Pulmonary artery endothelial cell (primary cell): ENCODE measurements at places on chromosomes 16 and 17. TPM values are rescaled to one million over a fixed set of nuclear protein-coding genes. Genes with fewer than 3 reads are reported as not detected.

- no peak for DNase-seq
These were observed 61.0 kb downstream of the PLD6 start for GRCh38 chr17:17144916-17145665.

CBLN1 gene
- total RNA-seq, result not detected in 2 replicates

DNA sequence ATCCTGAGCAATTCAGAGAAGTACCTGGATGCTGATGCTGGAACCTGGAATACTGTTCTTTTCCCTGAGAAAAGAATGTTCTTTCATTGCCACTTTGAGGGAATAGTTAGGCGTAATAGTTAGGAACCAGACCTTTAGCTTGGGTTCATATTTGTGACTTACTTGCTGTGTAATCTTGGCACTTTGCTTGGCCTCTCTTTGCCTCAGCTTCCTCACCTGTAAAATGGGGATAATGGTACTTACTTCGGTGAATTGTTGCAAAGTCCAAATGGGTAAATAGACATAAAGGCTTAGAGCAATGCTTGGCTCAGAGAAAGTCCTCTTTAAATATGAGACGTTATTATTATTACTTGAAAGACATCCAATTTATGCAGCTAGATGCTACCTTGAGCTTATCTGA lies 55.0 kb upstream of the CLEC19A start:
- DNase-seq, result no peak

- no peak for DNase-seq
These were observed 990.7 kb upstream of the RBFOX1 start for GRCh38 chr16:6341981-6342380.

DNA sequence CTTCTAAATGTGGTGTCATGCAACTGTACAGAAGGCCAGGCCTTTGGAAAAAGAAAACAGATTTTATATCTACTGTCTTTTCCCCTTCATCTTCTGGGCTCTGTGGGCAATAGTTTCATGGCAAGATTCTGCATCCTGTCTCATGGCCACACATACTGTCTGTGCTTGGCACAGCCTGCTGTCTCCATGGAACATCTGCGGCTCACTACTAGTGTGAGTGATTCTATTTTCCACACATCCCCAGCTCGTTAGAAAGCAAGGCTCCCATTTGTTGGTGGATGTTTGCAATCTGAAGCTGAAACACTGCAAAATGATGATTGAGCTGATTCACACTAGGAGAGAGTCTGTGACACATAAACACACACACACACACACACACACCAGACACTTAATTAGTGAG lies 32.4 kb downstream of the CACNG3 start:
- no peak for DNase-seq

B3GNT9 gene
- 6.0 and 6.1 TPM in 2 replicates for total RNA-seq

ABCC6 gene
- total RNA-seq, result 0.14 and 0.20 TPM in 2 replicates

DNA sequence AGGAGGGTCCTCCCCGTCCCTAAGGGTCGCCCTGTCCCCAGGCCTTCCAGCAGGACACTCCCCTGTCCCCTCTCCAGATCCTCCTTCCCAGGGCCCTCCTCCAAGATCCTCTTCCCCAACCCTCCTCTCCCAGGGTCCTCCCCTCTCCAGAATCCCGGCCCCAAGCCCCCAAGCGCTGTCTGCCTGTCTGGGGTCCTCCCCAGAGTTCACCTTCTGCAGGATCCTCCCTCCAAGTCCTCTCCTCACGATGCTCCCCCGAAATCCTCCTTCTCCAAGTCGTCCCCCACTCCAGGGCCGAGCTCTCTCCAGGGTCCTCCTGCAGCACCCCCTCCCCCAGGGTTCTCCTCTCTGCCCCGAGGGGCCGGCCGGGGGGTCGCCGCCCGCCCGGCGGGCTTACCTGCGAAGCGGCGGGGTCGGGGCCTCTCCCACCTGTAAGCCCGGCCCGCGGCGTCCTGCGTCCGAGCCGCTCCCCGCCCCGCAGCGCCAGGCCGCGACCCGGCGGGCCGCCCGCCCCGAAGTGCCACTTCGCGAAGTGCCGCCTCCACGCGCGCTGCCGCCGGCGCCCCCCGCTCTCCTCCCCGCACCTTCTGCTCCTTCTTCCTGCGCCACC lies 678 bp upstream of the BAIAP2 start:
- no peak for DNase-seq

GRCh38 chr17:81443269-81443668 lies 48.0 kb downstream of the BAHCC1 start:
- no peak for DNase-seq

GRCh38 chr17:2138761-2139160 lies 83.9 kb downstream of the HIC1 start:
- no peak for DNase-seq

SECTM1 gene
- total RNA-seq, result 2.0 and 4.4 TPM in 2 replicates

GRCh38 chr16:56257239-56257638 lies 66.0 kb downstream of the GNAO1 start:
- no peak for DNase-seq

DNA sequence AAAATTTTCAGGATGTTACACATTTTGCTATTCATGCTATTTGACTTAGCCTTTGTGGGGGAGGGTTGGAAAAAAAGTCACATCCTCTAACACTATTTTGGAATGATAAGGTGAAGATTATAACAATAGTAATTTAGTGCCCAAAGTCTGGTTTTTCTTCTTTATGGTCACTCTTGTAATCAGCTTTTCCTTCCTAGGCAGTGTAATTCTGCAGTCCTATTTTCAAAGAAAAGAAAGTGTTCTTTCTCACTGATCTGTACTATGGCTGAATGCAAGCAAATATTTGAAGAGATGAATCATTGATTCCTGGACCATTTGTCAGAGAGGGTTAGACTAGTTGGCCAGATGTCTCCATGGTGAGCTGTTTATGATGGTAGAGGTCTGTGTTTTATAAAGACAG lies 8.4 kb downstream of the RSPRY1 start:
- DNase-seq, result peak; percentile 76

PLLP gene
- 1.5 and 8.4 TPM in 2 replicates for total RNA-seq

GRCh38 chr16:69338557-69339288 lies 641 bp downstream of the COG8 start:
- no peak for DNase-seq

- no peak for DNase-seq
These were observed 41.9 kb upstream of the RHBDL3 start for GRCh38 chr17:32223703-32224102.

GPR142 gene
- not detected in 2 replicates for total RNA-seq

GRCh38 chr17:55452139-55452790 lies 30.6 kb upstream of the MMD start:
- peak; percentile 20 for DNase-seq

DNA sequence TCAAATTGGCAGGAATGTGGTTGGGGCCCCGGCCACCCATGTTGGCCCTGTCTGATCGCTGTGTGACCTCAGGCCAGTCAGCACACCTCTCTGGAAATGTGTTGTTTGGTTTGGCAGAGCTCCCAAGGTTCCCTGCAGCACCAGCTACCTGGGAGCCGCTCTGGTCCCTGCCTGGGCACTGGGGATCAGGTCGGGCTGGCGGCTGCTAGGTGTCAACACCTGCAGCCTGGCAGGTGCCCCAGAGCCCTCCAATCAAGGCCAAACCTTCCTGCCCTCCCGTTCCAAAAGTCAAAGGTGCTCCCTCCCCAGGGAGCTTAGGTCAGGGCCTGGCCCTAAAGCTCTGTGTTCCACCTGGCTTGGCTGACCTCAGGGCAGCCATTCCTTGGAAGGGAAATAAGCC lies 55.9 kb downstream of the ZDHHC7 start:
- no peak for DNase-seq

LHX1 gene
- total RNA-seq, result not detected in 2 replicates

DNA sequence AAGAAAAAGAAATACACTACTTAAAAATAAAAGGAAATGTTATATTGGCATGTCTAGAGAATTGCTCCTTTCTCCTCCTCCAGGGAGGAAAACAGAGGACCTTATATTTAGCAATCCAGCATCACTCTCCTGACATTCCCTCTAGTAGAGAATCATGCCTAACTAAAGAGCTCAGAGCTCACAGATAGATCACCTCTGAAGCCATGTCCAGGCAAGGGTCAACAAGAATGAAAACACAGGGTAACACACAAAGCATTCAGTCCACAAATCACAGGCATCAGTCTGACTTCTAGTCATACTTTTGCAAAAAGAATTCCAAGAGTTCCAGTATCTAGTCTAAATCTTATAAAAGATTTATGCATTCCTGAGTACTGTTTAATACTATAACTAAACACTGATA lies 4.4 kb upstream of the HASPIN start:
- no peak for DNase-seq

GRCh38 chr16:83802135-83802534 lies 5.6 kb upstream of the HSBP1 start:
- DNase-seq, result peak; percentile 71

DNA sequence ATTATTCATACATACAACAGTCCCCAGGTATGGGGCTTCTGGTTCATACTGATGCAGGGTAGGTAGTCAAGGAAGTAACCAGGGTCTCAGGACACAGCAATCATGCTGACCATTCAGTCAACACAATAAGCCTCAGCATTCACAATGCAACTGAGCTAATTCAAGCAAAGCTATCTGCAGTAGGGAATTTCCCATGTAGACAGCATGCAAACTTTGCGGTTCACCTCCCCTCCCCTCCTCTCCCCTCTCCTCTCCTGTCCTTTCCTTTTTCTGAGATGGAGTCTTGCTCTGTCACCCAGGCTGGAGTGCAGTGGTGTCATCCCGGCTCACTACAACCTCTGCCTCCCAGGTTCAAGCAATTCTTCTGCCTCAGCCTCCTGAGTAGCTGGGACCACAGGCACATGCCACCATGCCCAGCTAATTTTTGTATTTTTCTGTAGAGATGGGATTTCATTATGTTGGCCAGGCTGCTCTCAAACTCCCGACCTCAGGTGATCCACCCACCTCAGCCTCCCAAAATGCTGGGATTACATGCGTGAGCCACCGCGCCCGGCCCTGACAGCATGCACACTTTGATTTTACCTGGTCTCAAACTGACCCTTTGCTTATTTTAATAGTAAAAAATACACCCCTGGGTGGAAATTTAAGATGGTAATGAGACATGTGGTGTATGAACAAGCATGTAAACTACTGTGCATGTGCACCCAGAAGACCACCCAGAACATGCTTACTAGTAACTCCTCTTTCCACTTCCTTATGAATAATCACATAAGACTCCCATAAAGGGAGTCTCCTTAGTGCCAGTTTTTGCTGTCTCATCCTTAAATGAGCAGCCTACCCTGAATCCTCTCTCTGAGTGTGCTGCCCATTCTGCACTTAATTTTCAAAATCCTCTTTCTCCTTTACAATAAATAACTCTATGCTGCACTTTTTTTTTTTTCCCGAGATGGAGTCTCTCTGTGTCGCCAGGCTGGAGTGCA lies 9.3 kb upstream of the RNF135 start:
- no peak for DNase-seq

DNA sequence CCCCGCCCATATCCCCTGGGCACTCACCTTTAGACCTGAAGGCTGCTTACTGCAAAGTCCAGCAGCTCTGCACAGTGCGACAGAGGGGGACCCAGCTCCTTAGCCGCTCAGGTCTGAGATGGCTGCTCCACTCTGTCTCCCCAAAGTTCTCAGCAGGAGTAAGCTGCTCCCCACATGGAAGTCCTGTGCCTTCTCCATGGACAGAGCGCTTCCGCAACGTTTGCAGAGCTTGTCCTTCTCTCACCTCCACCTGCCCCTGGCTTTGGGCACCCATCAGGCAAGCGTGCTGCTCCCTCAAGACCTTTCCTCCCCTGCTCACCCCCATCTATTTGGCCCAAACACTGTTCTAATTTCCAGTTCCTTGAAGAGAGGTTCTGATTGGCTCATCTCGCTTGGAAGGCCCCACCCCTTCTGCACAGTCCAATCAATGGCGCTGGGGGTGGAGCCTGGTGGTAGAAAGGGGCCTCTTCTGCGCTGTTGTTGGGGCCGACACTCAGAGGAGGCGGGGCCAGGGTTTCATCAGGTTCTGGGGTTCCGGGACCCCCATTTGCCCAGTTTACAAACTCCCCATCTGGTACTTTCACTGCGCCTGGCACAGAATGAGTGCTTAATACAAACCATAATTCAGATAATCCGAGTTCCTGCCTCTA lies 137.2 kb downstream of the CYLD start:
- DNase-seq, result no peak

GRCh38 chr17:27265333-27265732 lies 28.6 kb upstream of the WSB1 start:
- DNase-seq, result peak; percentile 92

DNA sequence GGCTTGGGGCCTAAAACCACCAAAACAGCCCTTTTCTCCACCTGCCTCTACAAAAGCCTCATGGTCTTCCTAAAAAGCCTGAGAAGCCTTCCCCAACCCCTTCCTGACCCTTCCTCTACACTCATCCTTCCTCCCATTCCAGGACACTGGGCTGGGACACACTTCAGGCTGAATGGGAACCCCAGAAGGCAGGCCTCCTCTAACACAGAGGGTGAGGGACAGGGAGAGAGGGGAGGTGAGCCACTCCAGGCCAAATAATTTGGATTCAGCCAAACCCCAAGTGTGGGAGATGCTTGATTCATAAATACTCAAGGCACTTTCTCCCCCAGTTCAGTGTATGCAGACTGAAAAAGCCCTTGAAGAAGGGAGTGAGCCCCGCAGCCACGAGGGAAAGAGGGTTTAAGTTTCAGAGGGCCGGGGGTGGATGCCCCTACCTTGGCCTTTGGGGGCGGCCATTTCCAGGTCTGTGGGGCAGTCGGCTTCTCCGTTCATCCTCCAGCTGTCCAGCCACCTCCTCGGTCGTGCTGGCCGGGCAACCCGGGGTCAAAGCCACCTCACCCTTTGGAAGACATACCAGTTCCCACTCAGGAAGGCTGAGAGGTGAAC lies 1.6 kb downstream of the UBTF start:
- DNase-seq, result no peak

- DNase-seq, result no peak
These were observed 26.5 kb upstream of the CES5A start for GRCh38 chr16:55901566-55902217.

GRCh38 chr17:50259477-50260324 lies 14.6 kb upstream of the TMEM92 start:
- no peak for DNase-seq

LPO gene
- total RNA-seq, result not detected in 2 replicates
